Epithelial cell of umbilical artery (primary cell): ENCODE measurements at places on chromosomes 2 and 18. TPM values are rescaled to one million over a fixed set of nuclear protein-coding genes. Genes with fewer than 3 reads are reported as not detected.

Gene SPDYA
- total RNA-seq, result 0.32 and 0.61 TPM in 2 replicates

Gene ANKRD23
- 0.65 and 2.6 TPM in 2 replicates for total RNA-seq

Gene MDH1B
- total RNA-seq, result under 0.01 and 0.61 TPM in 2 replicates

Gene CPLX4
- not detected in 2 replicates for total RNA-seq

Gene CTAGE1
- total RNA-seq, result not detected in 2 replicates

Gene FOXD4L1
- under 0.01 TPM in 1 of 2 replicates, not detected in the other for total RNA-seq

Gene CTDP1
- total RNA-seq, result 24.8 and 29.6 TPM in 2 replicates

Gene CRIM1
- 729 and 744 TPM in 2 replicates for total RNA-seq

Gene ASB18
- total RNA-seq, result not detected in 2 replicates

Gene PLGLB1
- 0.15 TPM in 1 of 2 replicates, not detected in the other for total RNA-seq

Gene AAK1
- 24.7 and 29.9 TPM in 2 replicates for total RNA-seq

Gene GPR45
- total RNA-seq, result not detected in 2 replicates

Gene FKBP1B
- 22.0 and 23.1 TPM in 2 replicates for total RNA-seq

Gene RNF125
- total RNA-seq, result 0.30 and 0.65 TPM in 2 replicates

Gene EFEMP1
- 1,703 and 3,226 TPM in 2 replicates for total RNA-seq

Gene SDC1
- total RNA-seq, result 0.97 and 1.1 TPM in 2 replicates

Gene LINC00305
- not detected in 2 replicates for total RNA-seq

Gene FN1
- total RNA-seq, result 1,607 and 1,656 TPM in 2 replicates

Gene CFC1
- total RNA-seq, result not detected in 2 replicates

Gene OR6B2
- not detected in 2 replicates for total RNA-seq

Gene POTEJ
- total RNA-seq, result not detected in 2 replicates

Gene ZC3H15
- total RNA-seq, result 106 and 125 TPM in 2 replicates

Gene GPAT2
- 8.8 and 10.3 TPM in 2 replicates for total RNA-seq

Gene PTPN18
- 13.3 and 19.3 TPM in 2 replicates for total RNA-seq

Gene HOXD12
- total RNA-seq, result not detected in 2 replicates

Gene CCDC148
- under 0.01 TPM in 1 of 2 replicates, not detected in the other for total RNA-seq

Gene LIMS4
- total RNA-seq, result 18.1 and 25.0 TPM in 2 replicates

Gene IL36G
- not detected in 2 replicates for total RNA-seq

Gene ARHGEF4
- not detected in 2 replicates for total RNA-seq

Gene ALLC
- total RNA-seq, result not detected in 2 replicates

Gene IL36RN
- total RNA-seq, result not detected in 2 replicates

Gene PARD3B
- total RNA-seq, result 5.8 and 7.9 TPM in 2 replicates

Gene CDK5R2
- total RNA-seq, result not detected in 2 replicates

Gene RIT2
- not detected in 2 replicates for total RNA-seq

Gene INHBB
- total RNA-seq, result under 0.01 TPM in 1 of 2 replicates, not detected in the other

Gene CAVIN2
- 82.5 and 106 TPM in 2 replicates for total RNA-seq

Gene CNDP1
- total RNA-seq, result not detected in 2 replicates

Gene ITPRIPL1
- total RNA-seq, result 1.6 and 3.0 TPM in 2 replicates

Gene HDHD2
- 9.4 and 15.8 TPM in 2 replicates for total RNA-seq

Gene ZFP36L2
- total RNA-seq, result 3.9 and 5.2 TPM in 2 replicates

Gene C2orf74
- total RNA-seq, result 1.7 and 8.8 TPM in 2 replicates

Gene ATOH8
- 4.0 and 5.8 TPM in 2 replicates for total RNA-seq

Gene KHK
- total RNA-seq, result 1.3 and 5.2 TPM in 2 replicates

Gene ABI2
- 29.9 and 35.3 TPM in 2 replicates for total RNA-seq

Gene PLEK
- total RNA-seq, result under 0.01 TPM in 2 replicates

Gene LRRFIP1
- 105 and 135 TPM in 2 replicates for total RNA-seq

Gene MC2R
- not detected in 2 replicates for total RNA-seq

Gene TMEM17
- 1.3 and 1.4 TPM in 2 replicates for total RNA-seq

Gene BCL2
- total RNA-seq, result 1.6 and 2.0 TPM in 2 replicates

Gene SIX2
- 0.32 and 0.91 TPM in 2 replicates for total RNA-seq

Gene AQP12B
- not detected in 2 replicates for total RNA-seq

Gene HRH4
- not detected in 2 replicates for total RNA-seq

Gene TGFA
- under 0.01 TPM in 1 of 2 replicates, not detected in the other for total RNA-seq
